Posterior vena cava (tissue), 2 donors: ENCODE measurements at places on chromosomes 1 and 21. TPM values are rescaled to one million over a fixed set of nuclear protein-coding genes. Genes with fewer than 3 reads are reported as not detected.
A peak's percentile ranks its signal among the peaks of the same experiment; 100 is the strongest.

- DNase-seq = peak; percentile 92
Observed at GRCh38 chr1:58781541-58782177, 2.2 kb downstream of the JUN start.

DNA sequence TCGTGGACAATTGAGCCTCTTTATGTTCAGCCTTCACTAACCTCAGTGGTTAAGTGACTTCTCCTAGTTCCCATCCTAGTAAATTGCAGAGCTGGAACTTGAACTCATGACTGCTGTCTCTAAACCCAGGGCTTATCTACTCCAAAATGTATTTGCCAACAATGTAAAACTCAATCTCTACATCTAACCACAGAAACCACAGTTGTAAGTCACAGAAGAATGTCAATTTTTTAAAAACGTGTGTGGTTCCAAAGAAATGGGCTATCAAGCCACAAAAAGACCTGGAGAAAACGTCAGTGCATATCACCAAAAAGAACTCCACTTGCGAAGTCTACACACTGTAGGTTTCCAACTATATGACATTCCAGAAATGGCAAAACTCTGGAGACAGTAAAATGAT, 172.6 kb upstream of the HMCN1 start:
- DNase-seq = no peak

DNA sequence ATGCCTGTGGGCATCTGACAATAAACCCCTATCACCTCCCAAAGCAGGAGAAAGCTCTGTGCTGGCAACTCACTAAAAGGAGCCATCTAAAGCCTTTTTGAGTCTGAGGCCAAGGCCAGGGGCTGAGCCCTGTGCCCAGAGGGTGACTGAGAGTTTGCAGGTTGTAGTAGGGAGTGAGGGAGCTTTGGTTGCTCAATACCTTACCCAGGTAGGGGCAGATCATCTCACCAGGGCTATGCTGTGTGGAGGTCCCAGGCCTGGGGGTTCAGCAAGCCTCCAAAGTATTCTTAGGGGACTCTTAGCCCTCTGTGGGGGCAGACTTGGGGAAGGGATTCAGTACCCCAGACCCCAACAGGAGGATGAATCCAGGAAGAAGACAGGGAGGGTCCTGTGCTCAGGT, 21.2 kb downstream of the S100A7 start:
- DNase-seq = no peak

- no peak for DNase-seq
Observed at GRCh38 chr1:182259229-182259872, 132.2 kb downstream of the GLUL start.

DNA sequence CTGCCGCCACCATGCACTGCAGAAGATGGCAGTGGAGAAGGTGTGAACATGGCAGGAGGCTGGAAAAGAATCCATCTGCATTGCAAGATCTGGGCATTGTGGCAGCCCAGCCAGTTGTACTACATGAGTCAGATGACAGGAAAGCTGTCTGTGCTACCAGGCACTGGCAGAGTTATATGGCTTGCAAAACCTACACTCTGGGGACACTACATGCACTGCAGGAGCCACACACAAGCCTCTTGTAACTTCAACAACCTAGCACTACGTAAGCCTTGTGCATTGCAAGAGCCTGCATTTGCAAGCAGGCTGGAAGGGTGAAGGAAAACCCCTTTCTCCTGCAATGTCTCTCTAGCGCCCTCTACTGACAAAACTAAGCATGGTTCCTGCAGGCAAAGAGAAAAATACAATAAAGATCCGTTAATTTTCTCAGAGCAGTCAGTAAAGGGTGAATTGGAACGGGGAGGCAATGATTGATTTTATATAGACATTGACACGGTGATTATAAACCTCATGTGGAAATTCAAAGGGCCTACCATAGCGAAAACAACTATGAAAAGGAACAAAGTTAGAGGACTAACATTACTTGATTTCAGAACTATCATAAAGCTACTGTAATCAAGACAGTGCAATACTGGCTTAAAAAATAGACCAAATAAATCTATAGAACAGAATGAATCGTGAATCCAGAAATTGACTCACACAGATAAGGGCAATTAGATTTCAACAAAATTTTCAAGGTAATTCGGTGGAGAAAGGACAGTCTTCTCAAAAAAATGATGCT, 26.2 kb upstream of the DYNLT5 start:
- DNase-seq = no peak

AIRE gene
- not detected for total RNA-seq

MAP3K7CL gene
- total RNA-seq = 17.1 TPM

DMRTA2 gene
- total RNA-seq = not detected

ADPRS gene
- total RNA-seq = 16.4 TPM
